ENCODE measurements at places on chromosomes 2 and 18.

GRCh38 chr2:118774458-118775133 lies 72.9 kb downstream of the EN1 start:
- DNase-seq = no peak

DNA sequence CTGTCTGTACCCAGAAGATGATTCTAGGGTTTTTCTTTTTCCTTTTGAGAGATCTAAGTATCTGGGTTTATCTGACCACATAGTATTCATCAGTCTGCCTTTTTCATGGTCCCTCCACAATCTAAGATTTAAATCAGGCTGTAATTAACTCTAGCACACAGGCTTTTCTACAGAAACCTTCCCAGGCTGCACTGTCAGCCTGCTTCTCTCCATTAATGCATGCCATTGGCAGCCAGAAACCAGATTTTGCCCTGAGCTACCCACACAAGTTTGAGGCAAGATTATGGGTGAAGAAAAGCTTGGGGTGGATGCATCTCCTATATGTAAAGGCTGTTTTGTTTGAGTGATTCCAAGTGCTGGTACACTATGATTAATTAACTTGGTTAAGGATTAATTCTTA lies 45.7 kb upstream of the EML4 start:
- no peak for DNase-seq

DNA sequence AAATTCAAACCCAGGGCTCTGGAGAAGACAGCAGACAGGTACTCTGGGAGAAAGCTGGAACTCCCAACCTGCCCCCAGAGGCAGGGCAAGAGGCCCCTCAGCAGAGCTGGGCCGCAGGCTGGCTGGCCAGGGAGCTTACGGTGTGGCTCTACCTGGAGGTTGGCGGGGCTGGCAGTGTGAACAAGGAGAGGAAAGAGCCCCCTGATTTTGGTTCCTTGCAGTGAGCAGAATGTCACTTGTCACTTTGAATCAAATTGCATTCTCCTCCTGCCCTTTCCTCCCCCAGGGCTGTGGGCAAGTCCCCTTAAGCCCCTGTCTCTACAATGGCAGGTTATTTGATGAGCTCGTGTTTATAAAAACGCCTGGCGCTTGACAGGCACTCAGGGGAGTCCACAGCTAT lies 32.6 kb downstream of the MYO7B start:
- DNase-seq = no peak

DNA sequence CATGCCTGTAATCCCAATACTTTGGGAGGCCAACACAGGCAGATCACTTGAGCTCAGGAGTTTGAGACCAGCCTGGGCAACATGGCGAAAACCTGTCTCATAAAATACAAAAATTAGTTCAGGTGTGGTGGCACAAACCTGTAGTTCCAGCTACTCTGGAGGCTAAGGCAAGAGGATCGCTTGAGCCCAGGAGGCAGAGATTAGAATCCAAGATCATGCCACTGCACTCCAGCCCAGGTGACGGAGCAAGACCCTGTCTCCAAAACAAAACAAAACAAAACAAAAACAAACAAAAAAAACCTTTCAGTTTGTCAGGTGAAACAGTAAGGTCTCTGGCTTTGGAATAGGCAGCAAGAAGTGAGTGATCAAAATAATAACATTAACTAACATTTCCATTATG lies 84.6 kb downstream of the CLHC1 start:
- DNase-seq = no peak

DNA sequence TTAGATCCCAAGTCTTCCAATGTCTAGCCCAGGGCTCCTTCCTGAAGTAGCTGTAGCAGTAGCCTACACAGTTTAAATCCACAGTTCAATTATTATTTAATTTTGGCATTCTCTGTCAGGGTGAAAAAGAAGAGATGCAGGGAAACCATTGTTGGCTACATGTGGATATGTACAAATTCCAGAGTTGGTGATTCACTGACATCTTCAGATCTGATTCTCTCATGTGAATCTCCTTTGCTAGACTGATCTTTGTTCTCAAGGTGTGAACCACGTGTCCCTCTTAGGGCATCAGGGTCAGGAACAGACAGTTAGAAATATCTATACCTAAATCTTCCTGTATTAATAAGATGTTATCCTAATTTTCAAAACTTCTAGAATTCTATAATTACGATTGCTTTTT lies 36.7 kb downstream of the ADCYAP1 start:
- DNase-seq = no peak

GRCh38 chr2:32235315-32235714 lies 29.4 kb downstream of the NLRC4 start:
- no peak for DNase-seq

DNA sequence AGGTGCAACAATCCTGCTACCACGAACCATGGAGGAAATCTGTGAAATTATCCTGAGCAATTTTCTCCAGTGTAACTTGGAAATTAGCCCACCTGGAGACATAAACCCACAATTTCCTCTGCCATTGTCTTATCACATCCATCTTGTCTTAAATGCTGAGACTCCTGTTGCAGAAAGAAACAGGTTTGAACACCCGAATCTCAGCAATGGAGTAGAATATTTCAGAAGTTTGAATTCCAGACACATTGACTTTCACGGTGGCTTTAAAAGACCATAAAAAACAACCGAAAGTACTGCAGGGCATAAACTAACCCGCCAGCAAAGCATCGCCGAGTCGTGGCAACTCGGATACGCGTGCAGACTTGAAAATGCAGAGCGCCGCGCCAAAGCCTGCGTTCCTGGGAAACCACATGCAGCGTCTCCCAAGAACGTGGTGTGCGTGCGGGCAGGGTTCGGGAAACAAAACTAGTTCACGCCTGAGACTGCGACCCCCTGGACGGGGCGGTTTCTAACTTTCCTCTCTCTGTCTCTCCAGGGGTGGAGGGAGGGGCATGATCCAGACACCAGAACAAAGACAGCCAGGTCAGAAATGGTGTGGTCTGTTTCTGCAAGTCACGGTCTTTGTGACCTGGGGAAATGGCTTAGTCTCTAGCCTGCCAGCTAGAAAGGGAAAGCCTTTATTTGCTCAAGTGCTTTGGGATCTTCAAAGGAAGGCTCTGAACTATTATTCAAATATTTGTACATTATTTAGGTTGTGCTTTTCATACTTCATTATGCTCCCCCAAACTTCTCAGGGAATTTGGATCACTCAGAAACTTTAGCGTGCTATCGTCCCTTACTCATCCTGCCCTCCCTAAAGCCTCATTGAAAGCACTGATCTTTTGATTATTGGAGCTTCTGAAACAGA lies 26.9 kb upstream of the KCTD1 start:
- no peak for DNase-seq

DNA sequence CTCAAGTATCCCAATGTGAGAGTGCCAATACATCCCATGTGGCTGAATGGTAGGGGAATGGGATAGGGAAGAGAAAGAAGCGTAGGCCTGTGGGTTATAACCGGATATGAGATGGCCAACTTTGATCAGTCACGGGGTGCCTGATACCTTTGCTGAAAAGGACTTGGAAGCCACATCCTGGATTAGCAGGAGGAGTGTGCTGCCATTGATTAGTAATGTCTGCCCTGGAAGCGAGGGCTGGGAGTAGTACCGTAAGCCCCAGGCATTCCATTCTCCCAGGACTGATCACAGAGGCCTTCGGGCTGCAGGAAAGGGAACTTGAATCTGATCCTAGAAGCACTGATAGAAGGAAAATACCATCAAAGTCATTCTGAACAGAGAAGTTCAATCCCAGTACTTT lies 218.5 kb downstream of the TFCP2L1 start:
- no peak for DNase-seq

- DNase-seq = no peak
Measured at GRCh38 chr2:121501031-121501430, 29.6 kb upstream of the RNU4ATAC start.

DNA sequence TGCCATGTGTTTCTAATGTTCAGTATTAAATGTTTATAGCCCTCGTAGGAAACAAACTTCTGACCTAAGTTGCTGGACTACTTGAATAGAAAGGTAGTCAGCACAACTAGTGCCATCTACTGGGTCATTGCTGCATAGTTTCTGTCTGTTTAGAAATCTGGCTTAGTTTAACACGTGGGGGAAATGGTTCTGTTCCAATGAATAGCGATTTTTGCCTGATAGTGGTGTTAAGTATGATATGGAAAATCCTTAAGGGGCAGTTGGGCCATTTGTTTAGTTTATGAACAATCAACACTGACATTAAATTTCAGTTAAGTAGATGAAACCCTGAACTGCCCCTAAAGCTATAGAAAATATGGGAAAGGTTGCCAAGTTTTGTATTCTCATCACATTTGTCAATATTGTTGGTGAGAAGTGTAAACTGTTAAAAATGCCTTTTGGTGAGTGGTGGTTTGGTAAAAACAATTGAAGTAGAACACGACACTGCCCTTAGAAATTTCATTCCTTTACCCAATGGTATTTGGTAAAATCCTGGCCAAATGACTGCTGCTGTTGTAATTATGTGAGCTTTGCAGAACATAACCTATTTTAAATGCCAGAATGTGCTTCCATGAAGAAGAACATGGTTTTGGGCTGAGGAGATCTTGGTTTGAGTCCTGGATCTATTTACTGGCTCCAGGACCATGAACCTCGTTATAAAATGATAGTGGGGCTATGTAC lies 13.2 kb downstream of the NABP1 start:
- peak; percentile 27 for DNase-seq

GRCh38 chr2:168697668-168698121 lies 104.7 kb upstream of the NOSTRIN start:
- DNase-seq = no peak

DNA sequence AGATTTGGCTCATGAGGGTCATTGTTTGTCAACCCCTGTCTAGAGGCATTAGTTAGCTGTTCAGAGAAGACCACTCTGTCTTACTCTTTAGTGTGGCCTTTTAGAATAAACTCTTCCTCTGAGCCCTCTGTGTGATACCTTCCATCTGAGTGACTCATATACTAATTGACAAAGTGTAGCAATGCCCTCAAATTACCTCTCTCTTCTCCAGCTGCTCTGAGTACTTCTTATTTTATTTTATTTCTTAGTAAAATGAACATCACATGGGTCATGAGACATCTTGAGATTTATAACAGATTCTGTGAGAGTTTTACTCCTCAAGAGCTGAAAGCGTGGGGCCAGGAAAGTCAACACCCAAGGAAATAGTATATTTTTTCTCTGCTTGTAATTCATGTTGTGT lies 67.4 kb downstream of the KCTD18 start:
- DNase-seq = no peak

GRCh38 chr18:50111398-50111797 lies 83.5 kb downstream of the MYO5B start:
- no peak for DNase-seq

GRCh38 chr2:70641263-70641784 lies 87.7 kb upstream of the TGFA start:
- no peak for DNase-seq

- no peak for DNase-seq
Measured at GRCh38 chr18:44629406-44629805, 51.3 kb upstream of the SETBP1 start.

GRCh38 chr2:30276455-30276911 lies 45.1 kb downstream of the LBH start:
- peak; percentile 30 for DNase-seq

DNA sequence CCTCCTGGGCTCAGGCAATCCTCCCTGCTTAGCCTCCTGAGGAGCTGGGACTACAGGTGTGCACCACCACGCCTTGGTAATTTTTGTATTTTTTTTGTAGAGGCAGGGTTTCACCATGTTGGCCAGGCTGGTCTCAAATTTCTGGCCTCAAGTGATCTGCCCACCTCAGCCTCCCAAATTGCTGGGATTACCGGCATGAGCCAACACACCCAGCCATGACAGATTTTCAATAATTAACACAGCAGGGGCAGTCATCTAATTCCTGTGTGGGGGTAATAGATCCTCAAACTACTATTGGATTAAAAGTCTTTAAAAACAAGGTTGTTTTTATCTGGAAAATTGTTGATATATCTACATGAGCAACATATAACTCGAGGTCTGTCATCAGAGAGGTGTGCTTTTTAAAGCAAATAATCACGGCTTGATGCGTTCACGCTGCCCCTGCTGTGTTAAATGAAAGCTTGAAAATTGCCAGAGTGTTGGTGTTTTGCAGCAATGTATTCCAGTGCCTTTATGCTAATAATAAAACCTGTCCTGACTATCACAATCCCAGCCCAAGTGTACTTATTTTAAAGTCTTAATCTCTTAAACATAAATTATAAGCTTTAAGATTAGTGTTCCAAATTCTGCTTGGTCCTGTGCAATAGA lies 35.6 kb upstream of the ASB1 start:
- DNase-seq = no peak

DNA sequence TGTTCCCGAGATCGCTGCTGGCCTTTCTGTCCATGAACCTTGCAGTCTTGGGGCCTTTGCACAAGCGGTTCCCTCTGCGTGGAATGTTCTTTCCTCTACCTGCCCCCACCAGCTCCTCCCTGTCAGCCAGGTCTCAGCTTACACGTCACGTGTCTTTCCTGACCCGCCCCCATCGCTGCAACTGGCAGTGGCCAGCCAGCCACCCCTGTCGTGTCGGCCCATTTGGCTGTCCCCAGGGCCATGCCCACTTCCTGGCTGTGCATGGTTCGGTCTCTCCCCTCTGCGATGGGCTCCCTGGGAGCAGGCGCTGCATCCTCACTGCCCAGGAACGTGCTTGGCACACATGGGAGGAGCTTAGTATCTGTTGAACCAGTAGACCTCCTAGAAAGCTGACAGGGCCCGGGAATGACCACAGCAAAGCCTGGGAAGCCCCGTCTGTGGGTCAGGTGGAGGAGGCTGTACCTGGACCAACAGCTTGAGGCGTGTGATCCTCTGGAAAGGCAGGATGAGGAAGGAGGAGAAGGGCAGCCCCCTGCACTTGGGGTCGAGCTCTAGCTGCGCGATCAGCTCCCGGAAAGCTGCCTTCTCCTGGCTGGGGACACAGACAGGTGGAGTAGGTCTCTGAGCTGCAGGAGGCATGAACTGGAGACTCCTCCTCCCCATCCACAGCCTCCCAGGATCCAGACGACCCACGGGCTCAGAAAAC lies 21.0 kb downstream of the SNORC start:
- DNase-seq = no peak

- no peak for DNase-seq
Measured at GRCh38 chr2:234191819-234192407, 141.4 kb downstream of the SPP2 start.

DNA sequence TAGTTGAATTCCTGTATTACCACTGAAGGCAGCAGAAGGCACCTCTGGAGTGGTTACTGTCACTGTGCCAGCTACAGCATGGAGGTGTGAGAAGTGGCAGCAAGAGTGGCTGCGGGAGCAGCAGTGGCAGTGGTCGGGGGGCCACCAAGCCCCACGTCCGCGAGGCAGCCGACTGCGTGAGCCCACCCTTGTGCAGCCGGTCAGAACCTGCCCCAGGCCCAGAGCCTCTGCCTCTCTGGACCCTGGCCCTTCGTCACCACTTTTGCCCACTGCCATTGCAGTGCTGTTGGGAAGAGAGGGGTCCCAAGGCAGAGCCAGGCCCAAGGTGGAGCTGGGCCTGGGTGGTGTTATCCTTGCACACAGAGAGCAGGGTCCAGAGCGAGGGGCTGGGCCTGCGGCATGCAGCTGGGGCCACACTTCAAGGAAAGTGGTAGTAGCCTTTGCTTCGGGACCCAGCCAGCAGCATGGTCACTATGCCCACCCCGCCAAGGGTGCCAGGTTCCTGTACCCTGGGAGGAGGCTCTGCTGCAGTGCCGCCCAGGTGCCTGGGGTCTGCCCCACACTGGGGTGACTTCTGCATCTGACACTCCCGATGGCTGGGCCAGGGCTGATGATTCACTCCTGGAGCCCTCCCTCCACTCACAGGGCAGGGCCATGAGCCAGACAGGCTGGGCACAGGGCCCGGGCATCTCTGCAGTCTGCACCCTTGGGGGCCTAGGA lies 450.1 kb upstream of the LRATD1 start:
- no peak for DNase-seq

- no peak for DNase-seq
Measured at GRCh38 chr18:26482569-26482968, 65.8 kb downstream of the KCTD1 start.

- no peak for DNase-seq
Measured at GRCh38 chr18:59737776-59738300, 40.6 kb upstream of the CCBE1 start.

GRCh38 chr2:65548064-65548463 lies 115.7 kb upstream of the SPRED2 start:
- no peak for DNase-seq

All from stimulated activated CD4-positive, alpha-beta T cell treated with anti-CD3 and anti-CD28 coated beads, TNF-alpha, amount 100 ng/mL, for 48 hours (primary cell).